ENCODE measurements at places on chromosomes 2 and 18.

DNA sequence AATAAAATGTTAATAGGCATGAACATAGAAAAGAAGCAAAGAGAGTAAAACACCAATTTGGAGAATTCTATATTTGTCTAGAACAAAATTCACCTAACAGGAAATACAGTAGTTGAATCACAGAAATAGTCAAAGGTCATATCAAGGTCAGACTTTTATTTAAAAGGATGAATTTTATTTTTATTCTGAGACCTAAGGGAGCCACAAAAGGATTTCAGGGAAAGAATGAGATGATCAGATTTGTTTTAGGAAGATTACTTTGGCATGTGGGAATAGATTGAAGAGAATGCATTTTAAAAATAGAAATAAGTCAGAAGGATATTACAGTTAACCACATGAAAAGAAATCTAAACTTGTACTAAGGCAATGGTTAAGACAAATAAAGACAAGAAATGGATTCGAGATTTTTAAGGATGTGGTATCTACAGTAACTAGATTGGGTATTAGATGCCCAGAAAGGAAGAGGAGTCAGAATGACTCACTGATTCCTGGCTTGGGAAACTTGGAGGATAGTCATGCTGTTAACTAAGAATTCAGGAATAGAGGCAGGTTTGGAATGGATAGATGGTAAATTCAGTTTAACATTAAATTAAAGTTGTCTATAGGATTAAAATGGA, 56.0 kb downstream of the METTL4 start:
- no peak for DNase-seq

GRCh38 chr2:9805435-9806297, 37.6 kb upstream of the TAF1B start:
- DNase-seq: no peak

DNA sequence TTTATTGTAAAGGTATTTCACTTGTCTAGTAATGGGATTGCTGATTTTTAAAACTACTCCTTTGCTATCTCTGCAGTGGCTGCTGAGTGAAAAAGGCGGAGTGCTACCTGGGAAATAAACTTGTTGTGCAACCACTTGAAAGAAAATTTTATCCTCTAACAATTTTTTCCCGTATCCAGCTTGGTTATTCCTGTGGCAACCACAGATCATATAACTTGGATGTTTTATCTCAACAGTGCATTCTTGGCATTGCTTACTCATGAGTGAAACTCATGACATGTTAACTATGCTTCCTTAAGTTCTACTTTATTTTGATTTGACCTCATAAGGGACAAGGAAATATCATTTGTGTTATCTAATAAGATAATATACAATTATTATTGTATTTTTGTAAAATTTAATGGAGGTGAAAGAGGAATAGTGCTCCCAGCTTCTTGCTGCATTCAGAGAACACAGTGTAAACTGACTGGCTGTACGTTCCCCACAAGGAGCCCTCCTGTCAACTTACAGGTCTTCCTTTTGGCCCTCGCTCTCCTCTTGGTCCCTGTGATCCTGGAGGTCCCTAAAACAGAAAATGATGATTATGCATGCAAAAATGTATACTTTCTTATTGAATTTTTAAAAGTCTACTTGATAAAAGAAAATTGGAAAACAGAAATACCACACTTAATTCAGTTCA, 82.7 kb downstream of the COL5A2 start:
- no peak for DNase-seq

DNA sequence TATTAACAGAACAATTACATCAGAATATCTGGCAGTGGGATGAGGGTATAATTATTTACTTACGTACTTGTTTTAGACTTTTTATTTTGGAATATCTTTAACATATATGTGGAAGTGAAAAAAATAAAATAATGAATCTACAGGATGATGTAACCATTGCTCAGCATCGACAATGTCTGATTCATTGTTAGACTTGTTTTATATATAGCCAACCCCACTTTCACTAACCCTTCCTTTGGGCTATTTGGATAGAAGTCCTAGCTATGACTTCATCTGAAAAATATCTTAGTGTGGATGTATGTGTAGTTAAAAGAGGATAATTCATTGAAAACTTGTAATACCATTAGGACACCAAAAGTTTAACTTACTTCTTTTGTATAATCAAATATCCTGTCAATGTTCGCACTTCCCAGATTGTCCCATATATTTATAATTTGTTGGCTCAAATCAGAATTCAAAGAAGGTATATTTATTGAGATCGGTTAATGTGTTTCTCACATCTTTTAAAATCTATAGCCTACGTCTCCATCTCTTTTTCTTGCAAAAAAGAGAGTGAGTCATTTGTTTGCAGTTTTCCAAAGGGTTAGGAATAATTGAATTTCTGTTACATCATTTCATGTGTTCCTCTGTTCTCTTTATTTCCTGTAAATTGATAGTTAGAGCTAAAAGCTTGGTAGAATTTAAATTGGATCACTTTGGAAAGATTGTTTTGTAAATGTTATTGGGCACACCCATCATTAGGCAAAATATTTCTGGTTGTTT, 506.1 kb upstream of the FAM98A start:
- DNase-seq: no peak

GRCh38 chr2:96819876-96820511, 3.9 kb downstream of the CNNM3 start:
- no peak for DNase-seq

- DNase-seq: no peak
These were observed 484.6 kb downstream of the SATB2 start for GRCh38 chr2:198973181-198973580.

DNA sequence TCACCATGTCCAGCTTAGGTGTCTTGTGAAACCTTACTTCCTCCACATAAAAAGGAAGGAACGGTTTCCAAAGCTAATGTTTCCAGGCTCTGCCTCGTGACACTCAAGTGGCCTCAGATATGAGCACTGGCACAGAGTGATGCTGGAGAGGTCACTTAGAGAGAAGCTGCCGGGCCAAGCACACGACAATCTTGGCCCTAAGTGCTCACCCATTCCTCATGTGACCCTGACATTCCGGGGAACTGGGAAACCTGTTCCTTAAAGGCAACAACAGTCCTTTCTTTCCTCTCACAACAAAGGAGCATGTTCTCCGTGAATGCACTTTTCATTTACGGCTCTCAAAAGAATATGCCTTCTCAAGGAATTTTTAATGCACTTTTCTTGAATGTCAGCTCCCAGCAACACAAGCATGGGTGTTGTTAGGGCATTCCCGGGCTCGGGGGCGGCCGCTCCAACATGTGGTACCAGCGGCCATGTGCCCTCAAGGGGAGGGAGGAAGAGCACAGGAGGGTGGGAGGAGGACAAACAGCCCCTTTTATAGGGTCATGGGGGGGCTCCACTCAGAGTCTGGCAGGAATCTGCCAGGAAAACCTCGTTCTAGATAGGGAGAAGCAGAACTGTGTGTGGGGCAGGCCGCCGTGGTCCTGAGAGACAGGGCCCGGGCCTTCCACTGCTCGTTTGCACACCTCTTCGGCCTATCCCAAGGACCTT, 118.6 kb downstream of the MBP start:
- no peak for DNase-seq

DNA sequence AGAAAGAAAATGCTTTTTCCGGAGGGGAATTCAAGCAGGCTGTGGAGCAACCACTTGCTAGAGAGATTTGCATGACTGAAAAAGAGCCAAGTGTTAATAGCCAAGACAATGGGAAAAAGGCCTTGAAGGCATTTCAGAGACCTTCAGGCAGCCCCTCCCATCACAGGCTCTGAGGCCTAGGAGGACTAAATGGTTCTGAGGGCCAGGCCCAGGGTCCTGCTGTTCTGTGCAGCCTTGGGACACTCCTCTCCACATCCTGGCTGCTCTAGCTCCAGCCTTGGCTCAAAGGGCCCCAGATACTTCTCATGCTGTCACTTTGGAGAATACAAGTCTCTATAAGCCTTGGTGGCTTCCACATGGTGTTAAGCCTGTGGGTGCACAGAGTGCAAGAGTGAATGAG, 81.8 kb downstream of the B3GNT2 start:
- DNase-seq: no peak

DNA sequence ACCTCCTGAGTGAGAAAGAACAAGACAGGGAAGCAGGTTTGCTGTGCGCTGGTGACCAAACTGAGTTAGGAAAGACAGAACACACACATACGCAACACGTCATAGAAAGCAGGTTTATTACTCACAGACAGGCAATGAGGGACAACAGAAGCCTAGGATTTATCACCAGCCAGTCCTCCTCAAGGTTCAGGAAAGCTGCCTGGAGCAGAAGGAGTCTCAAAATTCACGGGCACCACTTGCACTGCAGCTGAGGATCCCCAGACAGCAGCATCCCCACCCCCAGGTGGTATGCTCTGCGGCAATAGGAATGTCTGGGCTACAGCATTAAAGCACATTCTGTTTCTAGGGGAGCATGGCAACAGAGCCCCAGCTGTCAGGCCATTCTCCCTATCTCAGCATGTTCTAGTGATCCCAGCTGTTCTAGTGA, 284.4 kb upstream of the RGPD4 start:
- no peak for DNase-seq

DNA sequence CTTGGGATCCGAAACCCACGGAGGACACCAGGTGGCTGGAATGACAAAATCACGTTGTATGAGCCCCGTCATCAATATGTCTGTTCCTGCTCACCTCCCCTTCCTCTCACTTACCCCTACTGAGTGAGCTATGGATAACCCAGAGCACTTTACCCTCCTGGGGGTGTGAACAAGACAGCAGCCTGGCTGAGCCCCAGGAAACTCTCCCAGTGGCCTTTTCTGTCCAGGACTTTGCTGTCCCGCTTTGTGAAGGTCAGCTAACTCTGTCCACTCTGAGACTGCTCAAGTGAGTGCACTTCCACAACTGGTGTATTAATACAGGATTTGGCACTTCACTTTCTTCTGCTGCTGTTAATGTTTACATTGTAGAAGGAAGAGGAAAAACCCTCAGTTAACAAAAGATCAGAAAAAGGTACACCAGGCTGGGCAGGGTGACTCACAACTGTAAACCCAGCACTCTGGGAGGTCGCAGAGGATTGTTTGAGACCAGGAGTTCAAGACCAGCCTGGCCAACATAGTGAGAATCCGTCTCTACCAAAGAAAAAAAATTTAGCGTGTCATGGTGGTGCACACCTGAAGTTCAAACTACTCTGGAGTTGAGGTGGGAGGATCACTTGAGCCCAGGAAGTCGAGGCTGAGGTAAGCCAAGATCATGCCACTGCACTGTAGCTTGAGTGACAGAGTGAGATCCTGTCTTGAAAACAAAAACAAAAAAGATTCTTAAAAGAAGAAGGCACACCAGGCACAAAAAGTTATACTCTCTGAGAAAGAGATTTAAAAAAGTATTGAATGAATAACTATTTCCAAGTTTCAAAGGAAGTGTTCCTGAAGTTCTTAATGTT, 90.3 kb downstream of the CLHC1 start:
- DNase-seq: no peak
